Prostate gland (tissue), 2 donors: ENCODE measurements at places on chromosomes 4 and X. TPM values are rescaled to one million over a fixed set of nuclear protein-coding genes. Genes with fewer than 3 reads are reported as not detected.

Gene DCAF8L2
- total RNA-seq = 107 TPM

Gene ADGRG4
- total RNA-seq = not detected

GRCh38 chr4:67680581-67681222 lies 20.3 kb downstream of the UBA6 start:
- DNase-seq = no peak

- DNase-seq = no peak
These were observed 300.3 kb downstream of the CHIC1 start for GRCh38 chrX:73863268-73863667.

DNA sequence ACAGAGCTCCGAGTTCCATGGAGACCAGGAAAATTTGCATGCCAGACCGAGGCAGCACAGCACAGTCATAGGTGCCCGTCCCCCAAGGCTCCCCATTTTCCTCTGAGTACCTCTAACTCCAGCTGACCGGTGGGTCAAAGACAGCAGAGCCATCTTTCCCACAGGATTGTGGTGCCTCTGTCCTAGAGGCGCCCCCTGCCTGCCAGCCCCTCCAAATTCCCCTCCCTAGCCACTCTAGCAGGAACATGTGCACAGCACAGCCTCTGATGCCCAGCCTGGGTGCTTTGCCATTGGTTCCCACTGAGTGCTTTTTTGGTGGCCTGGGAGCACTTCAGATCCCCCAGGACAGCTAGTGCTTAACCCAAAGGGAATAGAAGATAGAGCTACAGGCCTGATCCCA lies 368.5 kb upstream of the PABPC5 start:
- no peak for DNase-seq

GRCh38 chrX:43868791-43869190 lies 13.5 kb downstream of the MAOB start:
- DNase-seq = no peak

GRCh38 chrX:134880866-134881265 lies 109.9 kb upstream of the SMIM10 start:
- no peak for DNase-seq
